NCI-H2107 (cell line): ENCODE measurements at places on chromosomes 5 and 9.

DNA sequence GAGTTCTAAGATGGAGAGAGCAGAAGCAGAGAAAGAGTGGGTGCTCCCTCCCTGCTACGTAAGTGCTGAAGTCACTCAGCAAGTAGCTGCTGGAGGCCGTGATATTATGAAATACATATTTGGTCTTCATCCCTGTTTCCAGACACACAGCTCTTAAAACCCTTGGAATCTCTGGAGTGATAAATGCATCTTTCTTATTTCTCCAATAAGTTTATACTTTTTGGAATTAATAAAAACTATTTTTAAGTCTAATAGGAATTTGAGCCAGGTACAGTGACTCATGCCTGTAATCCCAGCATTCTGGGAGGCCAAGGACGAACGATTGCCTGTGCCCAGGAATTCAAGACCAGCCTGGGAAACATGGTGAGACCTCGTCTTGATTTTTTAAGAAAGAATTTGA, 60.6 kb downstream of the AUH start:
- no peak for DNase-seq

- no peak for DNase-seq
Measured at GRCh38 chr5:122377026-122377425, 65.0 kb downstream of the SNCAIP start.

GRCh38 chr5:132215329-132215728, 12.3 kb downstream of the P4HA2 start:
- DNase-seq, result no peak

- DNase-seq, result no peak
Measured at GRCh38 chr5:72619251-72619650, 112.0 kb upstream of the ZNF366 start.

DNA sequence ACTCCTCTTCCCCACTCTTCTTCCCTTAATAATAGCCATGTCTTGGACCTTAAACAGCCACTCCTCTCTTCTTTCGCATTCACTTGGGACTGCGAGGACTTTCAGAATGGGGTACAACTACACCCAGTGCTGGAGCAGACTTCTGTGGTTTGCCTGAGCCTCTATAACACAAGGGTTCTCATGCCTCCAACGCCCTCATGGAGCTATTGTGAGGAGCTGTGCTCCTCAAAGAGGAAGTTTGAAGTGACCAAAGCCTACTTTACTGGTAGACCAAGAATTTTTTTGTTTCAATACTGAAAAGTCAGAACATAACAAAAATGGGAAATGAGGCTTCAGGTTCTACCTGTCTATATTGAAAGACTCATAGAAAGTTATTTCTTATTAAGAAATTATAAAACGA, 316.4 kb downstream of the PIK3R1 start:
- DNase-seq, result no peak

DNA sequence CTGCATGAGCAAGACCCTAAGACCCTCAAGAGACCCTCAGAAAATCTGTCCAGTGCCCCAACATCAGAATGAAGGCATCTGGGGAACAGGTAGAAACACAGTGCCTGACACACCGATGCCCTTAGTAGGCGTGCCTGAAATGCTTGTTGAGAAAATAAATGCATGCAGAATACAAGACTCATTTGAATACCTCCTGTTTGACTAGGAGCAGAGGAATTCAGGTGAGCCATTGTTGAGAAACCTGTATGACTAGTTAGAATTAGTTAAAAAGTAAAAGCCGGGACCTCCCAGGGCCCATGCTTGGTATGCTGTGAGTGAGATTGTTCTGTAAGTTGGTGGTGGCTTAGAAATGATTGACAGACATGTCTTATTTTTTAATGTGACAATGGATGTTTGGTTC, 55.0 kb downstream of the WWC1 start:
- DNase-seq, result no peak

- DNase-seq, result no peak
Measured at GRCh38 chr5:143979044-143979690, 167.2 kb downstream of the HMHB1 start.

DNA sequence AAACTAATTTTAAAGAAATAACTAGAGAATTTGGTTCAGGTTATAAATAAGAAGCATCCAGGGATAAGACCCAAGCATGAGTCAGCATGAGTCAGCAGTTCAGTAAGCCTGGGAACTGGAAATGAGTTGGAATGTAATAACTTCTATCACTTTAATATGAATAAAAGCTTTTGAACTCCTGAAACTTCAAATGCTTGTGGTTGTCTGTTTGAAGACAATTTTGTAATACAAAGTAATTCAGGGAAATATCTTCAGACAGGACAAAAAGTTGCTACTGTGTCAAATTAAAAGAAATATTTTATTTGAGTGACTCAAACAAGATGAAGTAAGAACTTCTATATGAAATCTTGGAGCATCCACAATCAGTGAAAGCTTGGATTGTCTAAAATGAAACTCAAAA, 331.2 kb upstream of the DAB2 start:
- DNase-seq, result no peak

GRCh38 chr5:177366528-177367322, 9.0 kb downstream of the RGS14 start:
- no peak for DNase-seq

GRCh38 chr5:168005093-168005492, 286.4 kb upstream of the WWC1 start:
- DNase-seq, result no peak

GRCh38 chr5:153658606-153659005, 168.1 kb downstream of the GRIA1 start:
- DNase-seq, result no peak

- no peak for DNase-seq
Measured at GRCh38 chr5:1262381-1262780, 32.5 kb downstream of the TERT start.

GRCh38 chr5:132369474-132370180, at the start of gene SLC22A5:
SLC22A5 (plus strand) TSS chr5:132369710; CDS start chr5:132369973, 263 bp downstream.
- DNase-seq, result no peak

DNA sequence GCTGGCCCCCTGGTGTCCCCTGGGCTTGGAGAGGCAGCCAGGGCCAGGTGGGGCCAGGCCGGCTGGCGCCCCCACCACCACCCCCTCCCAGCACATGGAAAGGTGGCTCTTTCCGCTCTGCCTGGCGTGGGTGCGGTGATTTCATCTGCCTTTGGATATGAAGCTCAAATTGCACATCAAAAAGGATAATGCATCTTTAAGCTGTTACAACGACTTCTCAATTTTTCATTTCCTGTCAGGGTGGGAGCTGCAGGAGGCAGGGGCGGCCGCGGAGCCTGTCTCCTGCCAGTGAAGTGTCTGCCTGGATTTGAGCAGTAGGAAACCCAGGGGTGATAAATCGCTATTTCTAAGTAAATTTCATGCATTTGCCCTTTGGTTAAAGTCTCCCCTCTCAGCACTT, 169.2 kb upstream of the MVB12B start:
- DNase-seq, result peak; percentile 9

GRCh38 chr5:127660047-127660733, 11.3 kb downstream of the CTXN3 start:
- peak; percentile 8 for DNase-seq

GRCh38 chr5:60821488-60822284, 22.4 kb downstream of the ELOVL7 start:
- no peak for DNase-seq

DNA sequence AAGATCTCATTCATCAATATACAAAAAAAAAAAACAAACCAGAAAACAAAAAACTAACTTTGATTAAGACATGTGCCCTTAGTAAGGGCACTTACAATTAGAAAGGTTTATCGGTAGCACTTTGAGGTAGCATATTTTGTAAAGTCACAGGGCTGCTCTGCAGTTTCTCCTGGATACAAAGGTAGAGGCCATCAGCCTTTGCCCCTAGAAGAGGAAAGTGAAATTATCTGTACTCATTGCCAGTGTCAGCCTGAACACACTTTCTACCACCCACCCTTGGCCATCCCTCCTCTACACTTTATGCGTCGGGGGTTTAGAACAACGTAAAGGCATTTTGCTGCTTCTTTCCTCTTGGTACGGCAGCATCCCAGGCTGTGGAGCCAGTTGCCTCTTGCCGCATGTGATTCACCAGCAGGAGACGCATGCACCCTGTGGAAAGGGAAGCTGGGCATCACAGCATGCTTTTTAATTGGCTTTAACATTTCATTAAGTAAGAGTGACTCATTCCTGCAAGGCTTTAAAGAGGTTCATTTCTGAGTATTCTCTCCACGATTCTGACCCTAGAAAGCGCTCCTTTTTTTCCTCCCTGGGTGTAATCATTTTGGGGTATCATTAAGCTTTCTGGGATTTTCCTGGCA, 84.6 kb downstream of the CEMIP2 start:
- no peak for DNase-seq

DNA sequence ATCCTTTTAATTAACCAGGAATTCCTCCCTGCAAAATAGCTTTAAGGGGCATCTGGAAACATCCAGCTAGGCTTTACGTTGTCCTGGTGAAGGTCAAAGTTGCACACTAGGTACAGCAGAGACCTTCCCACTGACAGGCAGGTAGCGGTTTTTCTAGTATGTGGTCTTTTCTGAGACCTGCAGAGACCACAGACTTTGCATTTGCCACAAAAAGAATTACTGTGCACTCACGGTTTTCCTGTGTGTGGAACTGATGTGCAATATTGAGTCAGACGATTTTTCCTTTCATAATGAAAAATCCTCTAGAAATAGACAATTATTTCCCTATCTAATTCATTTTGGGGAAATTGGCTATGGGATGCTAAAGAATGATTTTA, 417.0 kb upstream of the ADAMTSL1 start:
- DNase-seq, result no peak

DNA sequence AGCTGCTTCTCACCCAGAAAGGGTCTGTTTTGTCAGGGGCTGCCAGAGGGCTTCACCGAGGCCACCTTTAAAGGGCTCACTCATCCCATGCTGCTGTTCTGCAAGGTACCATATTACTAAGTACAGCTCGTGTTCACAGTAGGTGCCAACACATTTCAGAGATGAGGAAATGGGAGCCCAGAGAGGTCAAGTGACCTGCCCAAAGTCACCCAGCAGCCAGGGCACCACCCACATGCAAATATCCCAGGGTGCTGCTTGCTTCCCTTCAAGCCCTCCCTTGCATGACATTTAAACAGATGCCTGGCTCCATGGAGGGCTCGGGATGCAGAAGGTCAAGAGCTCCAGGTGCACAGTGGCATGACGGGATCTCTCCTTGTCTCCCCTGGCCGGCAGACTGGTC, 123.5 kb upstream of the SARDH start:
- DNase-seq, result no peak

DNA sequence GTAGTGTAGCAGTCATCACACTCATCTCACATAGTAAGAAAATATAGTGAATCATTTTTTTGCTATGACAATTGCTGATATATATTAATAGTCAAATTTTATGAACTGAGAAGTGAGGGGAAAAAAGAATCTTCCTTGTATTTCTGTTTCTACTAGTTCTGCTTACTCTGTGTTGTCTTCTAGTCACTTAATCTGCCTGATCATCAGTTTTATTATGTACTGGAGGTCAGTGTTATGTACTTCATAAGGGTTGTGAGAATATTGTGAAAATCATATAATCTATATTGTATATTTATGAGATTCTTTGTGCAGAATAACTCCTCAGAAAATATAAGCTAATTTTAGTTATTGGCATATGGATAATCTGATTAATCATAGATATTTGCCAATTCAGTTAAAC, 546.9 kb upstream of the RIOK2 start:
- no peak for DNase-seq

- no peak for DNase-seq
Measured at GRCh38 chr5:141646026-141646425, 5.2 kb downstream of the FCHSD1 start.

DNA sequence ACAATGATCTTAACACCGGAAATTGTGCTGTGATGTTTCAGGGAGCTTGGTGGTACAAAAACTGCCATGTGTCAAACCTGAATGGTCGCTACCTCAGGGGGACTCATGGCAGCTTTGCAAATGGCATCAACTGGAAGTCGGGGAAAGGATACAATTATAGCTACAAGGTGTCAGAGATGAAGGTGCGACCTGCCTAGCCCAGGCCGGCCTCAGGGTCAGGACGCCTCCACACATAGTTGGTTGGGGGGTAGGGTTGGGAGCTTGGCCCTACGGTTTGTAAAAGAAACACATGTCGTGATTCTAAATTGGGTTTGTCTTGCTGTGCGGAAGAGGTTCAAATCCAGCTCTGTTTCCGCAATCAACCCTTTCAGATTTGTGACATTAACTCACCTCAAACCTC, 6.6 kb downstream of the FCN2 start:
- DNase-seq, result no peak

- no peak for DNase-seq
Measured at GRCh38 chr5:60377826-60378225, 322.1 kb downstream of the DEPDC1B start.

DNA sequence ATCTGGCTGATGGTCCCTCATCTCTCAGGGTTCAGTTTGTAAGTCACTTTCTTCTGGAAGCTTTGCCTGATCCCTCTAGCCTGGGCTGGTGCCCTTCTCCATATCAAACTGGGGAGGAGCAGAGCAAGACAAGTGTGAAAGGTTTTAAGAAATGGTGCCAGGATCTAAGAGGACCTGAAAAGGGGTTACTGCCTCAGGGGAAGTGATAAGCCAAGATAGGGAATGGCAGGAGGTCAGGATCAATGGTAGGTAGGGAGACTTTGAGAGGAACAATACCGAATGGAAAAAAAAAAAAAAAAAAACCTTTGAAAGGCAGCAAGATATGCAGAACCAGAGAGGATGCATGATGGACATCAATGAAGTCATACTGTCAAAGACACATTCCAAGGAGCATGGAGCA, 67.5 kb upstream of the TLR4 start:
- no peak for DNase-seq

DNA sequence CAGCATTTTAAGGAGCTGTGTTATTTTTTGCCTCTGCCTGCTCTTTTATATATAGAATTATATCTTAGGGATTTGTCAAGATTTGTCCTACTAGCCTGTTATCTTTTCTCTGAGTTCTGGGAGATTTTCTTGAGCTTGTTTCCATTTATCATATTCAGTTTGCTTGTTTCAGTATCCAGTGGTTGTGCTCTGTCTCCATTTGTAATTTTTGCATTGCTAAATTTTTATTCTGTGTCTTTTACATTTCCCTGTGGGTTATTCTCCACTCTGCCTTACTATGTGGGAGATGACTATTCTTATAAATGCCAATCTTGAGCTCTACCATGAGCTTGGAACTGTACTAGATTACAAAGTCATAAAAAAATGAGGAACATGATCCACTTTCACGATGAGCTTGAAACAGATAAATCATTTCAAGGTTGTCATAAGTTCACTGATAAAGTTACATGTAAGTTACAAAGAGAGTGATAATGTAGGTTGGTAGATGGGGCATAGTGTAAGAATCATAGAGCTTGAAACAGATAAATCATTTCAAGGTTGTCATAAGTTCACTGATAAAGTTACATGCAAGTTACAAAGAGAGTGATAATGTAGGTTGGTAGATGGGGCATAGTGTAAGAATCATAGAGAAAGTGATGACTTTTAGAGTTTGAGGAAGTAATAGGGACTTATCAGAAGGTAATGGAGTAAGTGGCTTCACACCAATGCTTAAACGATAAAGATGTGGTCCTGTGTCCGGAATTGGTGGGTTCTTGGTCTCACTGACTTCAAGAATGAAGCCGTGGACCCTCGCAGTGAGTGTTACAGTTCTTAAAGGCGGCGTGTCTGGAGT, 287.3 kb downstream of the ADGRV1 start:
- DNase-seq, result no peak

DNA sequence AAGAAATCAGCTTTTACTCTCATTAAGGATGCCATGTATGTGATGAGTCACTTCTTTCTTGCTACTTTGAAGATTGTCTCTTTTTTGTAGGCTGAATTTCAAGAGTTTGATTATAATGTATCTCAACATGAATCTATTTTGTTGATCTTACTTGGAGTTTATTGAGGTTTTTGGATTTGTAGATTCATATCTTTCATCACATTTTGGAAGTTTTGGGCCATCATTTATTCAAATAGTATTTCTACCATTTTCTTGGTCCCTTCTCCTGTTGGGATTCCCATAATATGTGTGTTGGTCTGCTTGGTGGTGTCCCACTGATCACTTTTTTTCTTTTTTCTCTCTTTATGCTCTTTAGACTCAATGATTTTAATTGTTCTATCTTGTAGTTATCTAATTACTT, 116.3 kb downstream of the CNTLN start:
- DNase-seq, result no peak
